NCI-H2081 treated with DMSO at 0.1 percent for 48 hours (cell line): ENCODE measurements at places on chromosomes 2 and 18.

DNA sequence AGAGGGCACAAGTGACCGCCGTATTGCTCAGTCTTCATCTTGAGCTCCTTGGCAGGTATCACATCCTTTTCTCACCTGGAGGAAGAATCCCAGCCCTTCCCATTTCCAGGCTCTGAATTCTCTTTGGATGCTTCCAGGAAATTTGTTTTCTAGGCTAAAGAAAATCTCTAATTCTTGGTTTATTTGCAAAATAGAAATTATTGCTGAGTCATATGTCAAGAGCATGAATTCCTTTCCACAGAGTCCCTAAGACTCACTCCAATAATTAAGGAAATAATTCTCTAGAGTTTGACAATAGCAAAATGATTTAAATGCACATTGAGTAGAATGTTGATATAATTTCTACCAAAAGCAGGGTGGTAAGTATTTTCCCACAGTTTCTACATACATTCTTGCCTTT, 16.3 kb upstream of the CCDC68 start:
- DNase-seq = no peak

GRCh38 chr2:30262716-30263309, 31.5 kb downstream of the LBH start:
- DNase-seq = no peak

- DNase-seq = no peak
Observed at GRCh38 chr2:64779117-64779690, 125.5 kb upstream of the SERTAD2 start.

DNA sequence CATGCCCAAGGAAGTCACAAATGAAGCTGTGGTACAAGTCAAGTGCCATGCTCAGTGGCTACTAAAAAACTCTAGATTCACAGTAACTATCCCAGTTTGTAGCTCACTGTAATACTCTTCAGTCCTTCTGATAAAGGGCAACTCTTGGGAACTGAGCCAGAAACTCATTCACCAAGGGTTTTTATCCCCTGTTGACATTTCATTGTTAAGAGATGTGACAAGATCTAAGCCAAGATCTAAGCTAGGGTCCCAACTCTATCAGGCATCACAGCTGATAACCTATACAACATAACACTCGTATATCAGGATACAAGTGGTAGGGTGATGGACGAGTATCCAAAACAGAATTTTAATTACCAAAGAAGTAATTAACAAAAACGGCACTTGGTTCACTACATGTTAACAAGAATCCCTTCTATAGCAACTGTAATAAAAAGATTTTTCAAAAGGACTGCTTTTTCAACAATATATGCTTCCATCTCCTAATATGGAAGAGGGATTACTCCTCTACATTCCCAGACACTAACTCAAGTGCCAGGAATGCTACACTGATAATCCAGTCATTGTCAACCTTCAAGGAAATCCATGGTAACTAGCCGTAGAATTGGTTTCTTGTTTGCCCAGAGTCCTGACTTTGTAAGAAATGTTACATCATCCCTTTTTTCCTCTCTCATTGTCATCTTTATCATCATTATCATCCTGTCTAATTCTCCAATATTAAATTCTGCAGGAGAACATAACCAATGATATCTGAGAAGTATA, 111.7 kb downstream of the CDH2 start:
- no peak for DNase-seq

GRCh38 chr2:96144481-96145035, 682 bp downstream of the DUSP2 start:
- no peak for DNase-seq
